ENCODE measurements at places on chromosomes 5 and 9.
A peak's percentile ranks its signal among the peaks of the same experiment; 100 is the strongest.

DNA sequence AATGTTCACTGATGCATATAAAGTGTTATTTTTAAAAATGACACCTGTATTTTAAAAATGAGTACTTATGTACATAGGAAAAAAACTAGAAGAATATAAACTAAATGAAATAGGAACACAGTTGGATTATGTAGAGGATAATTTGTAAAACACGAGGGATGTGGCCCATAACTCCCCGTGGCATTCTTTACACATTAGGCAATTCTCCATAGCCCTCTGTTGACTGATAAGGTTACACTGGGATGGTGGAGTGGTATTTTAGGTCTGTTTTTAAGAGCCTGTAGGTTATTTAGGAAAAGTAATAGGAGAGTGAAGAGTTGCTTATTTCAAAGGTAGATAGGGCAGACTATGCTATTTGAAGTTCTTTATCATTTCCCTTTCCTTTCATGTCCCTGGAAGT lies 1.8 kb downstream of the CAVIN4 start:
- H3K27ac ChIP-seq = no peak overlapping the region
- H3K27me3 ChIP-seq = no peaks in the 10 kb centered on the region
- no peak overlapping the region for H3K4me3 ChIP-seq

- no peaks in the 10 kb centered on the region for H3K36me3 ChIP-seq
- peak; percentile 26 for DNase-seq
- H3K4me3 ChIP-seq = no peak overlapping the region
- peaks cover 4% of the 10 kb centered on the region for H3K27me3 ChIP-seq
These were observed 348.0 kb downstream of the ZNF608 start for GRCh38 chr5:124398460-124398859.

- H3K4me3 ChIP-seq = no peak overlapping the region
- H3K27ac ChIP-seq = no peak overlapping the region
- H3K36me3 ChIP-seq = no peaks in the 10 kb centered on the region
- H3K4me1 ChIP-seq = peaks cover 5% of the 10 kb centered on the region
- no peak for DNase-seq
These were observed 16.7 kb downstream of the TNFSF8 start for GRCh38 chr9:114913656-114914055.

- H3K4me1 ChIP-seq = no peaks in the 10 kb centered on the region
These were observed 210.4 kb upstream of the SLC30A5 start for GRCh38 chr5:68883436-68883835.

DNA sequence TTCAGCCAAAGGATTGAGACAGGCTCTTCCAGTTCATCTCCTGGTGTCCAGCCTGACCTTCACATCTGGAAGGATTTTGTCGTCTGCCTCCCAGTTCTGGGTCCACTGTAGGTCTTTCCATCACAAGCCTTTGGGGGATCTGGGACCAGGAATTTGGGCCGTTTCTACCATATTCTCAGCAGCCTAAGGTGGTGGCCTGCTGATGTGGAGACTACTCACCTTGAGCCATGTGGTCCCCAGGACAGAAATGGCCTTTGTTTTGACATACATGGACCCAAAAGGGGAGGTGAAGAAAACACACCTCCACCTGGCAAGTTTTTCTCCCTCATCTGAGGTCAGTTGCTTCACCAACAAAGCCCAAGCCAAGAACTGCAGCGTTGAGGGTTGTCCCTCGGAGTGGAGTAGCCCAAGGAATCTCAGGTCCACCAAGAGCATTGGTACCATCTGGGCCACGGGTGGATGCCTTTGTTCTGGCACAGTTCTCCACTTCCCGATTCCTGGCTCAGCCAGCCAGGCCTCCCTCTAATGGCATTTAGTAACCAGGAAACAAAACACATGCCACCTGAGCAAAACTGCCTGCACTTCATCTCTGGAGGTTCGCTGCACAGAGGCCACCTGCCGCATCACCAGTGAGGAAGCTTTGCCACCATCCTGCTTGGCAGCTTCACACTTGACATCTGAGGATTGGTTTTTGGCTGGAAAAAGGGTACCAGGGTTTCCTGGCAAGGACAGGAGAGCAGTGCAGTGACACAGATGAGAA lies 24.7 kb downstream of the AMBP start:
- peaks cover 20% of the 10 kb centered on the region for H3K36me3 ChIP-seq
- H3K4me1 ChIP-seq = no peaks in the 10 kb centered on the region
- no peak for DNase-seq
- no peak overlapping the region for H3K27ac ChIP-seq

DNA sequence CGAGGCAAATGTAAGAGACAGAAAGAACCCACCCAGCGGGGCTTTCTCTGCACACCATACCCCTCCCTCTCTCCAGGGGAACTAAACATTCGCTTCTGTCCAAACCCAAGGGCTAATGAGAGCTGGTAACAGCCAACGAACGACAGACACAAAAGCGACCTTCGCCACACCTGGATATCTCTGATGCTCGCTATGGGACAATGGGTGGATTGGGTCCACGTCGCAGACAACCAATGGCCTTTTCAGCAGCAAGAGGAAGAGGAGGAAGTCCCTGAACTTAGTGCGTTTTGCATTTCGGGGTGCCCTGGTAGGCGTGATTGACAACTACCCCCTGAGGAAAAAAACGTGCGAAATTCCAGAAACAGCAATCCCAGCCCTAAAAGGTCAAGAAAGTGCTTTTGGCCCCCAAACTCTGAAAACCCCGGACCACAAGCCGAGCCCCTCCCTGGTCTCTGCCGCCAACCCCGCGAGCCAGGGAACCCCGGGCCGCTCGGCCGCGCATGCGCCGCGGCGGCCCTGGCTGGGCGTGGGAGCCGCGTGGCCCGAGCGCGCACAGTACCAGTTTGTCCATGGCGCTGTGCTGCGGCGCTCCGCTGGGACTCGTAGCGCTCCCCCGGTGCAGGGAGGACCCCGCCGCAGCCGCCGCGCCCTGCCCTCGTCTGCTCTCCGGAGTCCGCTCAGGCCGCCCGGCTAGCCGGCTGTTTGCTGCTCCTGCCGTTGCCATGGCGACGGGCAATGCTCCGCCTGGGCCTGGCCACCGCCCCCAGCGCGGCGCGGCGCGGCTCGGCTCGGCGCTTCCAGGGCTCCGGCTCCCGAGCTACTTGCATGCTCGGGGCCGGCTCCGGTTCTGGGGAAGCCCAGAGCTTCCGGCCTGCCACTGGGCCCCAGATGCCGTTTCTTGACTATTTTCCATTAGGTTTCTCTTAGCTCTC lies 66.9 kb upstream of the DNAH5 start:
- H3K36me3 ChIP-seq = no peaks in the 10 kb centered on the region
- peak; percentile 72 for DNase-seq
- peak overlapping the region; percentile 75 for H3K27ac ChIP-seq

GRCh38 chr5:7770436-7770835 lies 80.5 kb downstream of the CFAP90 start:
- no peak overlapping the region for H3K27ac ChIP-seq
- no peaks in the 10 kb centered on the region for H3K27me3 ChIP-seq
- no peak for DNase-seq
- peaks cover 3% of the 10 kb centered on the region for H3K4me1 ChIP-seq
- H3K4me3 ChIP-seq = no peak overlapping the region
- H3K36me3 ChIP-seq = no peaks in the 10 kb centered on the region

DNA sequence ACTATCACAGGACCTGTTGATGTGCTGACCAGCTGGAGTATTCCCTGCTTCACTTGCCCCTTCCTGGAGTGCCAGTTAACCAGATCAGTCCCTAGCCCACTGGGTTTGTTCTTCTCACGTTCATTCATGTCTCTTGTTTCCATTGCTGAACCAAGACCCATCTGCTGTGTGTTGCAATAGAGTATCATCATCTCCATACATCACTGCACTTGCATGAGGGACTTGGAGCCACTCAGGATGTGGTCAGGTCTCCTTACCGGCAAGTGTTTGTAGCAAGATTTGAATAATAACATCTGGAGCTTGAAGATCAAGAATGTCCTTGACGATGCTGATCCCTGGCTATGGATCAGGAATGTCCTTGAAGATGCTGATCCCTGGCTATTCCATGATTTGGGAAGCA lies 358.6 kb downstream of the IRX1 start:
- H3K36me3 ChIP-seq = no peaks in the 10 kb centered on the region
- no peaks in the 10 kb centered on the region for H3K27me3 ChIP-seq
- H3K27ac ChIP-seq = no peak overlapping the region
- no peak for DNase-seq
- no peak overlapping the region for H3K4me3 ChIP-seq

DNA sequence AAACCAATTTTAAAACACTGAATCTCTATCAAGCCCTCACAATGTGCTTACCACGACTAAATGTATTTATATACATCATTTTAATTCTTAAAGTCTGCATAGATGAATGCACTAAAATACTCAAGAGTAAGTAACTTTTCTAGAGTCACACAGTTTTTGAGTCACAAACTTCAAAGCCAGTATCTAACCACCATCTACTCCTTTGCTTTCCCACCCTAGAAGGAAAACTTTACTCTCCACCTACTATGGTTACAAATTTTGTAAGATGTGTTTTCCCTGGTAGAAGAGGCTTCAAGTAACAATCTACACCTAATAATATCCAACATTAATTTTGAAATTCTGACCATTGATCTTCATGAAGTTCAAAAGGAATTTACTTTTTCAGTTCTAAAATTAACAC lies 18.7 kb downstream of the ZFAND5 start:
- no peak for DNase-seq
- H3K4me3 ChIP-seq = no peak overlapping the region
- H3K36me3 ChIP-seq = no peaks in the 10 kb centered on the region
- no peaks in the 10 kb centered on the region for H3K4me1 ChIP-seq
- H3K27me3 ChIP-seq = no peaks in the 10 kb centered on the region
- H3K27ac ChIP-seq = no peak overlapping the region

DNA sequence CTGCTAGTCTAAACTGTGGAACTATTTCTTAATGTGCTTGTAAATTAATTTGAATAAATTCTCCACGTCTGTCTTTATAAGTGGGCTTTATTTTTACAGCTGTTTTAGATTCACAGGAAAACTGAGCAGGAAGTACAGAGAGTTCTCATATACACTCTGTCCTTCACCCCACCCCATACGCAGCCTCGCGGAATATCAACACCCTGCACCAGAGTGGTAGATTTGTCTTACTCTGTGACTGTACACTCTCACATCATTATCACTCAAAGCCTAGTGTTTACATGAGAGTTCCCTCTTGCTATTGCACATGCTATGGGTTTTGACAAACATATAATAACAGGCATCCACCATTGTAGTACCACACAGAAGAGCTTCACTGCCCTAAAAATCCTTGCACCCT lies 179.7 kb upstream of the DAB2 start:
- no peaks in the 10 kb centered on the region for H3K36me3 ChIP-seq
- no peak overlapping the region for H3K4me3 ChIP-seq
- no peak overlapping the region for H3K27ac ChIP-seq
- no peaks in the 10 kb centered on the region for H3K27me3 ChIP-seq
- no peak for DNase-seq
- H3K4me1 ChIP-seq = no peaks in the 10 kb centered on the region

DNA sequence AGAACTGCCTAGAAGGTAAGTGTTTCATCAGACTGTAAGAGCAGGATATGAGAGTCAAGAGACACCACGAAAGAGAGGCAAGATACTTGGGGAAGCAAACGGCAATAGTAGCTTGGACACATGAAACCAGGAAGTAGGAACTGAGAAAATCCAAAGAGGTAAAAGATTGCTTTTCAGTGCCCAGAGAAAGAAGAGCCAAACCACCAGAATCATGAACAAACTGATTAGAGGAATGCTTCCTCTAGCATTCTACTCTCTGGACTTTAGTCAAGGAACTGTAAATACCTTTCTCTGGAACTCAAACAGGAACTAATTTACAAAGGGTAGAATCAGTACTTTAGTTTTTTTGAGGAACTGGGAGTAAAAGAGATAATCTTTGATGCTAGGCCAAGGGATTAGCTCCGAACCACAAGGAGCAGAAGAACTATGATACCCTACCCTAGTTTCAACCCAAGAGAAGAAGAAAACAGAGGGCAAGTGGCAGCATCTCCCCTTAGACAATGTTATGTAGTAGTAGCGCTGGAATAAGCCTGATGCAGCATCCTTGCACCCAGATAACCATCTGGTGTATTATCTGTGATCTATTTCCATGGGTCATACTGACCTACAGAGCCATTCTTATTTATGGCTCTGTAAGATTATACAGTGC lies 41.3 kb downstream of the EFCAB9 start:
- no peaks in the 10 kb centered on the region for H3K4me1 ChIP-seq
- H3K4me3 ChIP-seq = no peak overlapping the region
- H3K27ac ChIP-seq = no peak overlapping the region

Data from astrocyte (in vitro differentiated cells and primary cell).